Stimulated activated naive B cell treated with anti-CD40 and anti-IgM and Interleukin-4, amounts not matched to agents 10 μg/mL and 1 μg/mL and 100 μg/mL, for 72 hours (primary cell): ENCODE measurements at places on chromosomes 12 and 14.

DNA sequence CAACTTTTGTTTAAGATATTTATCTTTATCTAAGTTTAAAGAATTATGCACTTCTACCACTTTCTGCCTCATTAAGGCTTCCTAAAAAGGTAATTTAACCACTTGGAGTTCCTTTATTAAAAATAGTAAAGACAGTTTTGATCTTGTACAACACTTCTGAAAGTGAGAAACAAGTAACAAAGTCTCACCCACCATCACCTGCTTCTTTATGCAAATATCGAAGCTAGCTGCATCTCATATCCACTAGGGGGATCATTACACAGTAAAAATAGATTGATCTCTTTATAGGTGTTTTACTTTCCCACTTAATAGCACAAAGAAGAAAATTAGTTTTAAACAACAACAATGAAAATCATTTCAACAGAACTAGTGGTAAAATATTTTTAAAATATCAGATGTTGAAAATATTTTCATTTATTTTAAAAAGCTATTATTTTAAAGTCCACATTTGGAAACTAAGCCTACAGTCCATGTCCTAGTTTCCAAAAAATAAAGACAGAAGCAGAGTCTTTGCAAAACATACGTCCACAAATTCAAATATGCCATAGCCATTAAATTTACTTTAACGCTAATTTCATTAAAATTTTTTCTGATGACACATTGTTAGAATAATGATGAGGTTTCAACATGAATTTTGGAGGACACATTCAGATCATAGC lies 160.0 kb upstream of the SOX5 start:
- H3K27me3 ChIP-seq: no peaks in the 10 kb centered on the region
- H3K4me1 ChIP-seq: no peaks in the 10 kb centered on the region
- no peak overlapping the region for H3K27ac ChIP-seq

DNA sequence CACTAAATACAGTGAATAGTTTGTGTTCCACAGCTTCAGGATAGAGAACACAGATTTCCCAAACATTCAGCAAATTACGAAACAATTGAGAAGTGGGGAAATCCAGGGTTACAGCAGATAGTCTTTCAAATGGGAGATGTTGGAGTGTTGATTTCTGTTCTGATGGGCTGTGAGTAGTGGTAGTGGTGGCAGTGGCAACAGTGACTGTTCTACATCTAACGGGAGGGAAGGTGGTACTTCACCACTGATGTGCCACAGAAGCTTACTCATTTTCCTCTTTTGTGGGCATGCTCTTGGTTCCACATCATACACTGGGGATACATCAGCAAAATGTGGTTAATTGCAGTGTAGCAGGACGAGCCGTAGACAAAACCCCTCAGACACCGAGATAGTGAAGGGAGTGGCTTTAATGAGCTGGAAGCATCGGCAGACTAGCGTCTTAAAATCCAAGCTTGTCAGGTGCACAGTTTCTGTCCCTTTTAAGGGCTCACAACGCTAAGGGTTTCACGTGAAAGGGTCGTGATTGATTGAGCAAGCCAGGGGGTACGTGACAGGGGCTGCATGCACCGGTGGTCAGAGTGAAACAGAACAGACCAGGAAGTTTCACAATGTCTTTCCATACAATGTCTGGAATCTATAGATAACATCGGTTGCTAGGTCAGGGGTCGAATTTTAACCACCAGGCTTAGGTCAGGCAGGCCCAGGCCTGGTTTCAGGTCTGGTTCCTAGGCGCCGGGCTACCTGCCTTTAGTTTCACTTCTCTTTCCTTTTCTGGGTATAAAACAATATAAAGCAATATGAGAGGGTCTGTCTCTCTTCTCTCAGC lies 330.6 kb upstream of the FBXO33 start:
- no peaks in the 10 kb centered on the region for H3K36me3 ChIP-seq
- peak; percentile 68 for DNase-seq
- H3K27me3 ChIP-seq: no peaks in the 10 kb centered on the region
- H3K4me3 ChIP-seq: peak overlapping the region; percentile 24
- H3K4me1 ChIP-seq: peaks cover 15% of the 10 kb centered on the region

- no peaks in the 10 kb centered on the region for H3K36me3 ChIP-seq
- no peak overlapping the region for H3K4me3 ChIP-seq
- H3K27ac ChIP-seq: no peak overlapping the region
- no peaks in the 10 kb centered on the region for H3K4me1 ChIP-seq
- no peak for DNase-seq
Measured at GRCh38 chr12:127588249-127588648, 678.7 kb upstream of the TMEM132C start.

- no peak overlapping the region for H3K27ac ChIP-seq
- no peak overlapping the region for H3K4me3 ChIP-seq
- DNase-seq: no peak
- H3K4me1 ChIP-seq: no peaks in the 10 kb centered on the region
Measured at GRCh38 chr14:99925471-99925870, 132.3 kb downstream of the EML1 start.

GRCh38 chr14:98328496-98328895 lies 943.5 kb downstream of the BCL11B start:
- no peaks in the 10 kb centered on the region for H3K36me3 ChIP-seq
- no peak overlapping the region for H3K27ac ChIP-seq
